Stimulated activated CD4-positive, alpha-beta T cell treated with anti-CD3 and anti-CD28 coated beads, TNF-alpha, amount 100 ng/mL, for 1 hour (primary cell): ENCODE measurements at places on chromosomes 3 and 15.

GRCh38 chr15:29682781-29683180 lies 139.5 kb downstream of the TJP1 start:
- no peak for DNase-seq

DNA sequence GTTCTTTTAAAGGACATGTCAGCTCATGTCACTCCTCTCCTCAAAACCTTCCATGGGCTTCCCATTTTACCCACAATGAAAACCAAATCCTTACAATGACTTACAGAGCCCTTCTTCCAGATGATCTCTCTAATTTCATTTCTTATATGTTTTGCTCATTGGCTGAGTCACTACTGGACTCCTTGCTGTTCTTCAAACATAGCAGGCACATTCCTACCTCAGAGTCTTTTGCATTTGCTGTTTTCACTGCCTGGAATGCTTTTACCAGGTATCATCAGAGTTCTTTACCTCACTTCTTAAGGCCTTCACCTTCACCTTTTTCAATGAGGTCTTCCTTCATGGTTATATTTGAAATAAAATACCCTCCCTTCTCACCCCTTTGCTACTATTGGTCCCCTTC lies 57.3 kb downstream of the NECTIN3 start:
- no peak for DNase-seq

DNA sequence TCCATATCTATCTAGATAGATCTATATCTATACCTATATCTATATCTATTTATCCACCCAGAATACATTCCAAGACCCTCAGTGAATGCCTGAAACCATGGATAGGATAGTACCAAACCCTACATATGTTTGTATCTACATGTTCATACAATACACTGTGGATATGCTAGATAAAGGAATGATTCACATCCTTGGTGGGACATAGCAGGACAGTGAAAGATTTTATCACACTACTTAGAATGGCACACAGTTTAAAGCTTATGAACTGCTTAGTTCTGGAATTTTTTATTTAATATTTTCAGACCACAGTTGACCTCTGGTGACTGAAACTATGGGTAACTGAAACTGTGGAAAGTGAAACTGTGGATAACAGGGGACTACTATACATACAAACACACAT lies 198.8 kb upstream of the TTC14 start:
- no peak for DNase-seq

- no peak for DNase-seq
Measured at GRCh38 chr3:59978979-59979378, 929.2 kb upstream of the CFAP20DC start.

GRCh38 chr15:71649894-71650293 lies 160.5 kb upstream of the NR2E3 start:
- DNase-seq: no peak

- DNase-seq: no peak
Measured at GRCh38 chr15:39878406-39878785, 41.7 kb downstream of the GPR176 start.

DNA sequence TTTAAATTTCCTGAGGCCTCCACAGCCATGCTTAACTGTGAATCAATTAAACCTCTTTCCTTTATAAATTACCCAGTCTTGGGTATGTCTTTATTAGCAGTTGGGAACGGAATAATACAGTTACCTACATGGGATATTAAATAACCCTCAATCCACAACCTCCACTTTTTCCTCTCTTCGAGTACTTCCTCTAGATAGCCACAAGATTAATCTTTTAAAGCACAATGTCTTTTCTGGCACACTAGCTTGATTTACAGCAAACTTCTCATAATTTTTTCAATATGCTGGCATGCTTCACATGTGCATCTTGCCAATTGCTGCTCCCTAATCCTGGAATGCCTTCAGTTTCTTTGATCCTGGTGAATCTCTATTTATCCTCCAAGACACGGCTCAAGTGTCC lies 92.2 kb downstream of the P2RY1 start:
- DNase-seq: no peak

DNA sequence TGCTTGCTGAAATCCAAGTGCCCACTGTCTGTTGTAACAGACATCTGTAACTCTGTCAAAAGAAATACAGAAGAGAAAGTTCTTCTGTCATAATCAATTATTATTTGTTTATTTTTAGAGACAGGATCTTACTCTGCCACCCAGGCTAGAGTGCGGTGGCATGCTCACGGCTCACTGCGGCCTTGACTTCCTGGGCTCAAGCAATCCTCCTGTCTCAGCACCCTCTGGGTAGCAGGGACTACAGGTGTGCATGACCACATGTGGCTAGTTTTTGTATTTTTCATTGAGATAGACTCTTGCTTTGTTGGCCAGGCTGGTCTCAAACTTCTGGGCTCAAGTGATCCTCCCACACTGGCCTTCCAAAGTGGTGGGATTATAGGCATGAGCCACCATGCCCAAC lies 177.6 kb upstream of the SETMAR start:
- DNase-seq: no peak

DNA sequence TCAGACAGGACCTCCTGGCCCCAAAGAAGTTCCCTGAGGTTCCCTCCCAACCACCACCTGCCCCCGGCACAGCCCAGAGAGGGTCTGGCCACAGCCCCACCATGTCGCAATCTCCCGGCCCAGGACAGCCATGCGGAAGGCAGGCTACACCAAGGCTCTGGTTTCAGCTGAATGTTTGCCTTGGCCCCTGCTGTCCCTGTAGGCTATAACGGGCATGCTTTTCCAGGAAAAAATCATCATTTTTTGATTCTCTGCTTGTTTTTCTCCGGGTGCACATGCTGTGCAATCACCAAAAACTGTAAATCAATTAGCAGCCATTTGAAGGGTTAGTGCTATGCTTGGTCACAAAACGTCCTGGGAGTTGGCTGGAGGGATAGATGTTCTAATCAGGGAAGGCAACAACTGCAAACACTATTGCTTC lies 142.7 kb upstream of the IGF1R start:
- no peak for DNase-seq

DNA sequence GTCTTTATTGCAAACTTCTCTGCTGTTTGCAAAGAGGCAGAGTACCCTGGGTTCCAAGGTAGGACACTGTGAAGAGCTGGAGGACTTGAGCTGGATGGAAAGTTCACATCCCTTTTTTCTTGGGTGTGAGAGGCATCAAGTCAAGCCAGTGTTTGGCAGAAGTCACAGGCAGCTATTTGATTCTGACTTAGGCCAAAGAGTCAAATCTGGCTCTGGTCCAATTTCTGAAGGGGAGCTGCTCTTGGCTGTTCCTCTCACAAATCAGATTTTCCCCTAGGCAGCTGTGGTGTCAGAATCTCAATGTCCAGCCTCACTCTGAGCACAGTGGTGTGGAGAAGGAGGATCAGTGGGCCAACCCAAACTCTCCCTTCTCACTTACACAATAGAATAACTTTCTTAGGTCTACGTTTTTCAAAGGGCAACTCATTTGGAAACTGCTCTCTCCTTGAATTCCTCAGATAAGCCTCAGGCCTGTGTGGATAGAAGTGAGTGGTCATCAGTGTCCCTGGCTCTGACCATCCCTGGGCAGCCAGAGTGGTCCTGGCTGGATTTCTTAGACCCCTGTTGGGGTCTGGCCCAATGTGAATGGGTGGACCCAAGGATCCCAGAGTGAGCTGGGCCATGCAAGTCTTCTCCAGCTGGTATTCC lies 18.2 kb upstream of the AMOTL2 start:
- DNase-seq: no peak

DNA sequence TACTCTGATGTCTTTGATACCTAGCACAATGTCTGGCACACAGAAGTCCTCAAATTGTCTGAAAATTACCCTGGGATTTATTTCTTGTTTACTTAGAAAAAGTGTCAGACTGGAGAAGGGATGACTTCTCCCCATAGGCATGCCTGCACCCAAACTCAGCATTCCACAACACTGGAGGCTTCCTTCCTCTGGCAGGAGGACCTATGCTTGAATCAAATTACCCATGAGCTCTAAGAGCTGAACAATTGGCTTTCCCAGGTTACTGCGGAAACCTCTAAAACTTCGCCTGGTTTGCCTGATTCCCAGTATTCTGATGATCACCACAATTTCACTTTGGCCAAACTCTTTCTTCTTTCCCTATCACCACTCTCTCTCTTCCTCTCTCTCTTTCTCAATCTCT lies 217.4 kb downstream of the DIPK2A start:
- no peak for DNase-seq

GRCh38 chr3:72690629-72691028 lies 157.6 kb downstream of the SHQ1 start:
- DNase-seq: no peak

DNA sequence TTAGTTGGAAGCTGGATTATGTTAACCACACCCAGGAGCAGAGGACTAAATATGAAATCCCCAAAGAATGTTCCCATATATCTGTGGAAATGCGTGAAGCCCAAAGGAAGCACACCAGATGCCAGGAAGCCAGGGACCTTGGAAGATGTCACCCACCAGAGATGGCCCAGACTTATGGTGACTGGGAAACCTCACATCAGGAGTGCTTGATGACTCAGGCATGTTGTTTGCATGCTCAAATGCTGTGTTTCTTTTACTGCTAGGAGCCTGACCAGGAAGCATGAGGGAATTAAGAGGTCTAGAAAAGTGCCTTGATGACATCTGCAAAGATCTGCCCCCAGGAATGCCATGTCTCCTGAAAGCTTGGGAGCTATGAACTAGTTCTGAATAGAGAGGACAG lies 109.0 kb upstream of the SLC2A2 start:
- DNase-seq: no peak

DNA sequence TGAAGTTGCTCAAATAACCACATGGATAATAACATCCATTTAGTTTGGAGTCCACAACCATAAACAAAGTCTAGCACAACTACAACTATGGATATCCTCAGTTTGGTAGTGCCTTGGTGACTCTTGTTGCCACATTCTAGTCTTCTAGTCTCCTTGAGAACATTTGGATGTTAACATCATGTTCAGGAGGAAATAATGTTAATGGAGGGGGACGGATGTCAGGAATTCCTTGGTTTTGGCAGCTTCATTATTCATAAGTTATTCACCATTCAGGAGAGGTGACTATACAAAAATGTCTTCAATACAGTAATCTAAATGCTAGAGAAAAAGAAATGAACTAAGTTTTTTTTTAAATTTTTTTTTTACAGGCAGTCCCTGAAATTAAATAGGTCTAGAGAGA lies 26.4 kb upstream of the GABPB1 start:
- no peak for DNase-seq

DNA sequence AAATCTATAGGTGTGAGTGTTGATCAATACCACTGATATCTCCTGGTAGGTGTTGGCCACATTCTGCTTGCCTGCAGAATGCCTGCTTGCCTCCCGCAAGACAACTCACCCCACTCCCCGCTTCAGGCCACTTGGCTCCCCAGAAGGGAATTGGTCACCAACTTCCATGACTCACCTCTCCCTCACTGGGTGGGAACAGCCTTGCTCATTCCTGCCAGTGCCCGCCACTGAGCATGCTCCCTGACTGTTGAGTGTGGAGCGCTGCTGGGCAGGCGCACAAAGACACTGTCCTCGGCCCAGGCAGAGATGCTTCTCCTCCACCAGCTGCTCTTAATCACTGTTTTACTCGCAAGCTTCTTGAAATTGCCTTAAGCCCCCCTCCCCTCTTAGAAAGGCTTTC lies 57.3 kb upstream of the PPP2R3A start:
- no peak for DNase-seq

DNA sequence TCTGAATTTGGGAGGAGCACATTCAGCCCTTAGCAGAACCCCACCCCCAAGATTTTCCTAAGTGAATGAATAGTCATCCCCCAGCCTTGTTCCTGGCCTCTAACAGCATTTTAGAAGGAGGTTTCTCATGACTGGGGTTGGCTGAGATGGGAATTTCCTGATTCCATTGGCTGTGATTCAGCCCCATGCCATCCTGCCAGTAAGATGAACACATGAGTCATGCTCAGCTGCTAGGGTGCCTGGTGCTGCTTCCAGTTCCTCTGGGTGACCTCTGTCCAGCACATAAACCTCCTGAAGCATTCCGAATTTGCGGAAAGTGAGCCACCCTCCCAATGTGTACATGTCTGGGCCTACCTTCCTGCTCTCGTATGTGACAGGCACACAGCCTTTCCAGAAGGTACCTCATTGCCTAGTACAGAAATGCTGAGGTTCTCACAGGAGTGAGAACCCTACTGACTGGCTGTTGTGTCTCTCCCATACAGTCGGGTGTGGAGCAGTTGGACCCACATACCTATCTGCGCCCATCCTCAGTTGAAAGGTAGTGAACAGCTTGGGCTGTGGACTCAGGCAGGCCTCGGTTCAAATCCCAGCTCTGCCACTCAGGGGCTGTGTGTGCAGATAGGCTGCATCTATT lies 91.7 kb downstream of the APBA2 start:
- DNase-seq: no peak

DNA sequence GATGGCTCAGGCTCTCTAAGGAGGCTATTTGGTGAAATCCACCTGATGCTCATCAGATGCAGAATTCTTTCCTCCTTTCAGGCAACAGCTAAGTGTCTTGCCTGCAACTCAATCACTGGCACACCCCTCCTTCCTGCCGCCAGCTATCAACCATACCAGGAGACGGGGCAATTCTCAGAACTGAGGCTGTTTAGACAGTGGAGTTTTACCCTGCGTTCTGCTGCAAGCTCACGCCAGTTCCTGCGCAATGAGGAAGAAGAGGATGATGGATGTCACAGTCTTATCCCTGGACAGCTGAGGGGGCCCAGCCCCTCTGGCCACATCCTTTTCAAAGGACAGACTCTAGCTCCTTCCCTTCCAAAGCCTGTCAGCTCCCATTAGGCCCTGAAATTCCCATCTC lies 7.0 kb upstream of the MANF start:
- no peak for DNase-seq

DNA sequence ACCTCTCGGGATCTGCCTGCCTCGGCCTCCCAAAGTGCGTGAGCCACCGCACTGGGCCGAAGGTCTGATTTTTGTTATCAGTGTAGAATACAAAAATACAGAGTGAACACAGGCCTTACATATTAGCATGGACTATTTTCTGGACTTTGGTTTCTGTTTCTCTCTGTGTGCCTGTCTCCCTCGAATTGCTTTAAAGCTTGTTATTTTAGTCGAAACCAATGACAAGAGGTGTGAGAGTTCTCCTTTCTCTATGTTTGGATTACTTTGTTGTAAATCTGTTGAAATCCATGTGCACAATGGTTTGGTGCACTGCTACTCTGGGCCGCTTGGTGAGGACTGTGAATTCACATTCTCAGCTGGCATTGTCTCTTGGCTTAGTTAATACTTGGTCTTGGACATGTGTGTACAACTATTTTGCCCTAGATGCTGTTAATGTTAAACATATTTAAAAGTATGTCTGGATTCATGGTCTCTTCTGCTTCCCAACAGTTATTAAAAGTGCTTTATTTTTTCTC lies 23.9 kb downstream of the MED12L start:
- DNase-seq: no peak

- no peak for DNase-seq
Measured at GRCh38 chr3:36206956-36207580, 173.2 kb upstream of the STAC start.

DNA sequence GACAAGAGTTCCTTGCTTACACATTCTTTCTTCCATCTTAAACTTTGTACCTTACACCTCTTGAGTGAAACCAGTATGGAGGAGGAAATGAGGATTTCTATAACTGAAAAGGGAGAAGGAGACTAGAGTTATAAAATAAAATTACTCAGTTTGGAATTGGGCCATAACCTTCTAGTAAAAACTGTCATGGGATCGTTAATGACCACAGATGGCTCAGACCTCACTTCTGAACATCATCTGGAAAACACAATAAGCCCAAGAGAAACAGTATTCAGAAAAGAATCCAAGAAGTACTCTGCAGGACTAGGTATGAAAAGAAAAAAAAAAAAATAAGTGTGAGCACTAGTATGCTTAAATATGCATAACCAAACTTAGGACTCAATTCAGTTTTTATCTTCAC lies 12.1 kb downstream of the GAP43 start:
- no peak for DNase-seq

- no peak for DNase-seq
Measured at GRCh38 chr3:105564546-105565288, 198.0 kb downstream of the ALCAM start.
